ENCODE measurements at places on chromosomes 3 and 15. TPM values are rescaled to one million over a fixed set of nuclear protein-coding genes. Genes with fewer than 3 reads are reported as not detected.

- no peak overlapping the region for H3K27ac ChIP-seq
- H3K4me1 ChIP-seq = no peaks in the 10 kb centered on the region
- no peaks in the 10 kb centered on the region for H3K27me3 ChIP-seq
- H3K36me3 ChIP-seq = no peaks in the 10 kb centered on the region
Observed at GRCh38 chr3:64422192-64422591, 196.9 kb upstream of the PRICKLE2 start.

- H3K27ac ChIP-seq = no peak overlapping the region
- H3K27me3 ChIP-seq = no peaks in the 10 kb centered on the region
- H3K36me3 ChIP-seq = no peaks in the 10 kb centered on the region
- H3K4me3 ChIP-seq = no peak overlapping the region
- no peak for DNase-seq
Observed at GRCh38 chr3:116166121-116166520, 279.2 kb downstream of the LSAMP start.

Gene TBL1XR1
- 54.7 TPM for total RNA-seq

GRCh38 chr3:183844606-183845005 is 19.2 kb upstream of the MAP6D1 start:
- H3K4me1 ChIP-seq = no peaks in the 10 kb centered on the region
- no peak for DNase-seq
- peaks cover 4% of the 10 kb centered on the region for H3K36me3 ChIP-seq
- H3K27ac ChIP-seq = no peak overlapping the region

DNA sequence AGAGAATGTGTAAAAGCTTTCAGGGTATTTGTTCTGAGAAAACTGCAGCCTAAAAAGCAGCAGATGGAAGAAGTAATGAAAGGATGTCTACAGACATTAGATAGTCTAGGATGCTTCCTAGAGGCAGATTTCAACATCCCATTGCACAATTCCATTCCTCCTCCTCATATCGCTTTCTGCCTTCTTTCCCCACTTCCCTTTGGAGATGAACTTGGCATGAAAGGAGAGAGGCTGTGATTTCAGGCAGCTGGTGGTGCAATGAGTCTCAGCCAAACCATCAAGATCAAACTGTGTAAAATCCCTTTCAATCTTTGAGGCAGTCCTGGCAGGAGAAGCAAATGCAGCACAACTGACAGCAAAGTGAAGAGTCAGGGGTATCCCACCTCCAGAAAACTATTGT is 438.7 kb upstream of the KCNMB2 start:
- no peaks in the 10 kb centered on the region for H3K36me3 ChIP-seq
- no peak for DNase-seq
- H3K4me3 ChIP-seq = no peak overlapping the region
- H3K27ac ChIP-seq = no peak overlapping the region

Gene SNTN
- total RNA-seq = not detected

DNA sequence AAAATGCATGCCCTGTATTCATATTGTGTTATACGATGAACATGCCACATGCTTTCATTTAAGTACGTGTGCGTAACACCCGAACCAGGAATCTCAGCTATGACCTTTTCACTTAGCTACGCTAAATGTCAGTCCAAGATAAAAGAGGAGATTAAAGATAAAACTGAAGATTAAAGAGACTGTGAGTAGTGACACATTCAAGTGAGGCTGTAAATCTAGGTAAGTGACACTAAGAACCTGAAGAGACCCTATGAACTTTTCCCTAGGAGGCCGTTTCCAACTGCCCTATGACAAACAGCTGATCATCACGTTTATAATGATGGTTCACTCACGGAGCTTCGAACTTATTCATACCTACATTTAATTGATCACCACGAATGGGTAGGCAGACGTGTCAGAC is 32.2 kb downstream of the TFRC start:
- no peaks in the 10 kb centered on the region for H3K27me3 ChIP-seq
- H3K27ac ChIP-seq = no peak overlapping the region
- no peaks in the 10 kb centered on the region for H3K4me1 ChIP-seq
- peaks cover 46% of the 10 kb centered on the region for H3K36me3 ChIP-seq
- no peak overlapping the region for H3K4me3 ChIP-seq
- DNase-seq = no peak

All from right lobe of liver (tissue), 6 donors.